ENCODE measurements at places on chromosomes 16 and 17.

- DNase-seq: no peak
Measured at GRCh38 chr16:23642246-23642774, 1.0 kb downstream of the DCTN5 start.

GRCh38 chr17:14351493-14351892, 50.6 kb downstream of the HS3ST3B1 start:
- DNase-seq: no peak

- no peak for DNase-seq
Measured at GRCh38 chr16:2295056-2295798, 27.3 kb upstream of the RNPS1 start.

DNA sequence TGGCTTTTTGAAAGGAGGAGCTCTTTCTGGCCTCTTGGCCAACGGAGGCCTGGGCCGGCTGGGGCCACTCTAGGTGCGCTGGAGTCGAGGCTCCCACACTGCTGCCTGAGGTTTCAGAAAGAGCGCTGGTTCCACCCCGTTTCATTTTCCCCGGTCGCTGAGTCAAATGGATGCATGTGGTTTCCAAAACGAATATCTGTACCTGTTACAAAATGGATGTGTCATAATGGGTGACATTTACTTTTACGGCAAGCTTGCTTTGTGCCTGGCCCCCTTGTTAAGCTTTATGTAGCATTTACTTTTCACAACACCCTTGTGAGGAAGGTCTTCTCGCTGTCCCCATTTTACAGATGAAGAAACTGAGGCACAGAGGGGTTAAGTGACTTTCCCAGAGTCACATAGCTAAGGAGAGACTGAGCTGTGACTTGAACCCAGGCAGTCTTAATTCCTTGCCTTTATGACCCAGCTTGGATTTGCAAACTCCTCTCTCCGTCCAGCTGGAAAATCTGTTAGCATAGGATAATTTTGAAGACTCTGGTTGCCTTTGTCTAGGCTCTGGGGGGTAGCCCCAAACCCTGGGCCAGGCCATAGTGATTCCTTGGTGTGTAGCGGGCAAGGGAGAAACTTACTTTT, 10.6 kb downstream of the KSR1 start:
- DNase-seq: no peak

GRCh38 chr17:57927048-57927723, 28.0 kb downstream of the CUEDC1 start:
- no peak for DNase-seq

GRCh38 chr17:35088356-35088880, 24.9 kb upstream of the RFFL start:
- DNase-seq: no peak
